Activated T-helper 1 cell treated with anti-CD3 and anti-CD28 coated beads, Interleukin-12 subunit alpha, Interleukin-12 subunit beta, Interleukin-2, Interleukin-4 antibody, amounts not matched to agents 30 ng/mL and 10 ng/mL and 1 ng/mL, durations not matched to agents 14 hours and 24 hours and 36 hours (primary cell): ENCODE measurements at places on chromosomes 16 and 17.
A peak's percentile ranks its signal among the peaks of the same experiment; 100 is the strongest.

DNA sequence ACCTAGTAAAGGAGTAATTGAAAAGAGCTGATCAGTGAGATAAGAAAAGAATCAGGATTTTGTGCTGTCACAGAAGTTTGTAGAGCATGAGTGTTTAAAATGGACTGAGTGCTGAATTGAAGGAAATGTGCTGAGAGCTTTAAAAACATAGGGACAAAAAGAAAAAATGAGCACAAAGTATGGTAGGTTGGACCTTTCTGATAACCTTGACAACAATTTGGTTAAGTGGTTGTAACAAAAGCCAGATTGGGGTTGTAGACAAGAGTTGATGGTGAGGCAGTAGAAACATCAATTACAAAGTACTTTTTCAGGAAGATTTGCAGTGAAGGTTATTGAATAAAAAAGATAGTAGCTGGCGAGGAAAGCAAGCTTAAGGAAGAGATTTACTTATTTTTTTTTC, 674.7 kb upstream of the KIF2B start:
- DNase-seq: no peak

- DNase-seq: peak; percentile 46
Measured at GRCh38 chr17:82648742-82649331, 593 bp upstream of the WDR45B start.

- no peak for DNase-seq
Measured at GRCh38 chr17:32828822-32829221, 48.1 kb downstream of the MYO1D start.

GRCh38 chr16:56871172-56871593, 6.2 kb downstream of the SLC12A3 start:
- no peak for DNase-seq

DNA sequence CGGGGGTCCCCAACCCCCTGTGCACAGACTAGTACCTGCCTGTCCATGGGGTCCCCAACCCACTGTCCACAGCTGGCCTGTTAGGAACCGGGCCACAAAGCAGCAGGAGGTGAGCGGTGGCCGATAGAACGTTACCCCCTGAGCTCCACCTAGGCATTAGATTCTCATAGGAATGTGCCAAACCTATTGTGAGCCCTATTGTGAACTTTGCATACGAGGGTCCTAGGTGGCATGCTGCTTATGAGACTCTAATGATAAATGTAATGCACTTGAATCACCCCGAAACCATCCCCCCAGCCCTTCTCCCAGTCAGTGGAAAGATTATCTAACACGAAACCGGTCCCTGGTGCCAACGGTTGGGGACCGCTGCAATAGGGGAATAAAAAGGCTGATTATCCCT, 1.5 kb downstream of the REXO5 start:
- no peak for DNase-seq

- DNase-seq: no peak
Measured at GRCh38 chr17:46074540-46074939, 75.5 kb downstream of the STH start.

DNA sequence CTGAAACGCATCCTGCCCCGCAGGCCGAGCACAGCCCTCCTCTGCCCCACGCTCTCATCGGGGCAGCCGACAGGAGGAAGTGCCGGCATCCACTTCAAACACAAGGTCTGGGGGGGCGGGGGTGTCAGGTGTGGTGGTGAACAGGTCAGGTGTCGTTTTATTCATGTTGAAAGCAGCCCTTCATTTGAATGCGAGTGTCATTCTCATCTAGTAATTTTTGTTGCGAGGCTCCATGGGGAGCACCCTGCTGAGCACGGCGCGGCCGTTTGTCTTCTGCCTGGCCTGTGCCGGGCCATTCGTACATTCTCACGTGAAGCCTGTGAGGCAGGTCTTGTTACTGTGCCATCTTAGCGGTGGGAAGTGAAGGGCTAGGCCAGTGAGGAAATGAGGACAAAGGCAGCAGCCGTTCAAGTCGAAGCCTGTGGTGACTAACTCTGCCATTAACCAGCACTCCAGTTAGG, 1.9 kb downstream of the ACSF3 start:
- no peak for DNase-seq

GRCh38 chr17:32348483-32348800, 1.5 kb upstream of the ZNF207 start:
- no peak for DNase-seq

DNA sequence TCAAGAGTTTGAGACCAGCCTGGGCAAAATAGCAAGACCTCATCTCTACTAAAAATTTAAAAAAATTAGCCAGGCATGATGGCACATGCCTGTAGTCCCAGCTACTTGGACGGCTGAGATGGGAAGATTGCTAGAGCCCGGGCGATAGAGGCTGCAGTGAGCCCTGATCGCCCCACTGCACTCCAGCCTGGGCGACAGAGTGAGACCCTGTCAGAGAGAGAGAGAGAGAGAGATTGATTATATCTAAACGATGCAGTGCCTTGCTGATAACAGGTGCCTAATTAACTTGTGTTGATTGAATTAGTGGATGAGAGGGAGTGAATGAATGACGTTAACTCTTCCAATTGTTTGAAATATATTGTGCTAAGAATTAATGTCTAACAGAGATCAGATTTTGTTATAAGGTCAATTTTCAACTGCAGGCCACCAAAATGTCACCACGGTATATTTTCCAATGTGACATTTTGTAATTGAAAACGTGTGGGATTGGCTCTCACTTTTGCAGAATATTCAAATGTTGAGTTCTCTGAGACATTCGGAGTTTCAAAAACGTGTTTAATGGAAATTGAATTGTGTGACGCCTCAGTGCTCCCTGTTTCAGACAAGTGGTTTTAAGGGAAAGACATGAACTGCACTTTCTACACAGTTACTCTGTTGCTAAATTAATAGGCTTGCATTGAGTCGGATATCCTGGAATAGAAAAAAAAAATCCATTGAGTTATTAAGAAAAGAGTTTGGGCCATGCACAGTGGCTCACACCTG, 53.6 kb downstream of the ABAT start:
- DNase-seq: no peak

DNA sequence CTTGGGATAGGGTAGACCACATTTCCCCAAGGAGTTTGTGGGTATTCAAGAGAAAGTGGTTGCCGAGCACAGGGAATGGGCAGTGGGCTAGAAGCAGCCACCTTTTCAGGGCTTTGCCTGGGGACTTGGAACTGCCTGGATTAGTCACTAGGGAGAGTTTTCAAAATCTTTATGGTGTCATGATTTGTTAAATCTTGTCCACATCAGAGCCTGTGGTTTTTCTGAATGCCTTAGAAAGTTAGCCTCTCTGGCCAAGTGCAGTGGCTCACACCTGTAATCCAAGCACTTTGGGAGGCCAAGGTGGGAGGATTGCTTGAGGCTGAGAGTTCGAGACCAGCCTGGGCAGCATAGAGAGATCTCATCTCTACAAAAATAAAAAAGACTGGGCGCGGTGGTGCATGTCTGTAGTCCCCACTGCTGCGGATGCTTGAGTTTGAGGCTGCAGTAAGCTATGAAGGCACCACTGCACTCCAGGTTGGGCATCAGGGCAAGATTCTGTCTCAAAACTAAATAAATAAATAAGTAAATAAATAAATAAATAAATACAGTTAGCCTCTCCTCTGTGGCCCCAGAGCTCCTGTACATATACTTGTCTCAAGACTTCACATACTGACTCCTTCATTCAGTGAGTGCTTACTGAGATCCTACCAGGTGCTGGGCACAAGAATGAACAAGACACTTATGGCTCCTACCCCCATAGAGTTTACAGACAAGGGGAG, 76.3 kb upstream of the HNF1B start:
- no peak for DNase-seq

- DNase-seq: no peak
Measured at GRCh38 chr17:33560165-33560564, 267.1 kb upstream of the ASIC2 start.

DNA sequence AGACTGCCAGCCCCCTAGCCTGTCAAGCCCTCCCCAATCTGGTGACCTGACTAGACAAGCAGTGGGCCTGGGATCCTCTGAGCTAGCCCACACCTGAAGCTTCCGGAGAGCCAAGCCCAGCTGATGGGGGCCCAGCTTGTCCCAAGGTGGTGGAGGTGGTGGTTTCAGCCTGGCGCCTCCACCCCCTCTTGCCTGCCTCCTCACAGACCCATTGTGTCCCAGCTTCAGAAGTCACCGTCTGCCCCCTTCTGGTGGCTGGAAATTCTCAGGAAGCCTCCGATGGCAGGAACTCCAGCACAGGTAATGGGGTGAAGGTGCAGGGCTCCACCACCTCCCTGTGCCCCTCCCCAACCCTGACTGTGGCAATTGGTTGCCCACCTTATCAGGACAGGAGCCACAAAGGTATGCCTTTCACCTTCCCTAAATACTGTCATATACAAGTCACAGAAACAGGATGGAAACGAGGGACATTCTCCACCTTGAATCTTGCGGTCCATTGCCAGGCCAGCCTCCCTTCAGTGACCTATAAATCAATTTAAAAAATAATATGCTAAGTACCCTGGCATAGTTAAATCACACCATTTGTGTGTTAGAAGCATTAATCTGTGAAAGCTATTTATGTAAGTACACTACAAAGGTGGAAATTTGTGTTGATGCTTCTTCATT, 66.0 kb upstream of the ZNF423 start:
- no peak for DNase-seq

- no peak for DNase-seq
Measured at GRCh38 chr16:49605536-49606254, 232.1 kb downstream of the C16orf78 start.

- DNase-seq: no peak
Measured at GRCh38 chr16:21664801-21665492, 1.2 kb downstream of the OTOA start.

DNA sequence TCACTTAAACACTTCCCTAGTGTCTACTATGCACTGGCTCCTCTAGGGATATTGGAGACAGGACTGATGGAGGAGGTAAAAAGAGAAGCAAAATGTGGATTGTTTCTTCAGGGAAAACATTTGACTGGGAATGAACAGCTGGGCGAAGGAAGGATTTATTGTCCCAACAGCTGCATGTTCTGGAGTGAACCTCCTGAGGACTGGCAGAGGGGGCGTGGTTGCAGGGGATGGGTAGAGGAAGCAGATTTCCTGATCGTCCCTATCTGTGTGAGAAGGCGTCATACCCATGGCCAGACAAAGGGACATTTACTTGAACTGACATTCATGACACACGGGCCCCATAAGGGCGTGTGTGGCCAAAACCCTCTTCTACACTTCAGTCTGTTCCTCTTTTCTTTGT, 321.5 kb downstream of the MAP2K4 start:
- no peak for DNase-seq

DNA sequence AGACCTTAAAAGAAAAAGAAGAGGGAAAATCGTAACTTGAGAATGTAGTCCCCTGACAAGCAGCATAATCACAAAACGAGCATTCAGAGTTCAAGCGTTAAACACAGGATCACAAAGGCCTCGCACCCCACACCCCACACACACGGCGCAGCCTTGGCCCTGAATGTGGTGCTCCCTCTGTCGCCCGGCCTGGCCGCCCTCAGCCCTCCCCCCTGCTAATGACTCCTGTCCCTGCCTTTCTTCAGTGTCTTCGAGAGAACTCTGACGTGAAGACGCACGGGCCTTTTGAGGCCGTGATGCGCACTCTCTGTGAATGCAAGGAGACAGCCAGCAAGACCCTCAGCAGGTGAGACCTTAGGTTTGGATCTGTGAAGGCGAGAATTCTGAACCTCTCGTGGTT, 47.5 kb upstream of the ENDOV start:
- no peak for DNase-seq

DNA sequence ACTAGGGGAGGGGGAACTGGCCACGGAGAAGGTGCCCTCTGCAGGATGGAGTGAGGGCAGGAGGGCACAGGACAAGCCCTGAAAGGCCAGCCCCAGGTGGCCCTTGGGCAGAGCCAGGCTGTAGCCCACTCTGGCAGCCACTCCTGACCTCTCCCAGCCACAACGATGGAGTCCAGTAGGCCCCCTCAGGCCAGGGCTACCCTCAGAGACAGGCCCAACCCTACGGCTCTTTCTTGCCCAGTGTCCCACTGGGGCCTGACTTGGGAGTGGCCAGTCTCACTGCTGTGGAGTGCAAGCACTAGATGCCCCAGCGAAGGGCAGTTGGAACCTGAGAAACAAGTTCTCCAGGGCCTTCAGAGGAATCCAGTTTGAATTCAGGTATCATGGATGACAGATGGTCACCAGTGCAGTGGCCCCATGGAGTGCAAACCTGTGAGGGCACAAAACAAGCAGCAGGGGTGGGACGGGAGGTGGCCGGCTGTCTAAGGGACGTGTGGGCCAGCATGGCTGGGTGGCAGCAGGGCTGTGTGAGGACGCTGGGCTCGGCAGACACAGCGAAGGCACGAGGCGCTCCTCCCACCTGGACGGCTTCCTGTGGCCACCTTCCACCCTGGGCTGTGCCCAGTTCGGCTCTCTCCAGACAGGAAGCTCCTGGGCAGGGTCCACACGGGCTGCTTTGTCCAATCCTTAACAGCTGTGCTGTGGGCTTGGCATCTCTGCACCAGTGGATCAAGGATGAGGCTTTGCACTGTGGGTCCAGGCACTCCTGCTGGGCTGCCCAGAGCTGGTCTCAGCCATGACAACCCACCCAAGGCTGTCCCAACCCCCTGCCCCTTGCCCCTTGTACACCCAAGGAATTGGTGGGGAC, 72.1 kb downstream of the AMFR start:
- no peak for DNase-seq

DNA sequence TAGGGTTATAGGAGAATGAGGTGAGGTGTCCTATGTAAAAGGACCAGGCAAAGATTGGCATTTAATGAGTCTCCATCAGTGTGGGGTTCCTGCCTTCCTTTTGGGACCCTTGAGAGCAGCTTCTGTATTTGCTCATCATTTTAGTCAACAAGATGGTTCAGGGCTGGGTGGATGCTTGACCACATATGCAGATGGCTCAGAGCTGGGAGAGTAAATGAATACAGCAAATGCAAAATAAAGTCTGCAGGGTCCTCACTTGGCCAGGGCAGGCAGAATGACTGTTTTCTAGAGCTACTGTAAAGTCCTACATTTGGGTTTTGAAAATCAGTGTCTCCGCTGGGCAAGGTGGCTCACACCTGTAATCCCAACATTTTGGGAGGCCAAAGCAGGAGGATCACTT, 57.2 kb upstream of the ETV4 start:
- DNase-seq: no peak

DNA sequence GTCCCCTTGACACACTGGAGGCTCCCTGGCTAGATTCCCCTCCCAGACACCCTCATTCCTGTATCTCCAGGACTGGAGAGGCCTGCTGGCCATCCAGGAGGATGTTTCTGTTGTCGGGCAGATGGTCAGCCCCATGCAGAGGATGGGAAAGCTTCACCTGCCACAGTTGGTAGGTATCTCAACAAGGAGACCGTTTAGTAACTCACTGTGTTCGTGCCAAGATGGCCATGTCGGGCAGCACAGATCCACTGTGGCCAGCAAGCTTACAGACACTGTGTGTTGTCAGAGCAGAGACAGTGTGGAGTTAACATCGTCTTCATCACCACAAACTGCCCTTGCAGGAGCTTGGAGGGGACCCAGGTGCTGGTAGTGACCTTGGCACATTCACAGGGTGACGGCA, 390.9 kb downstream of the SEC14L1 start:
- DNase-seq: no peak

- DNase-seq: no peak
Measured at GRCh38 chr17:17576772-17577234, 14.7 kb downstream of the PEMT start.

GRCh38 chr17:57905875-57906455, 49.2 kb downstream of the CUEDC1 start:
- no peak for DNase-seq

GRCh38 chr16:55828680-55829079, 4.2 kb downstream of the CES1 start:
- no peak for DNase-seq

- no peak for DNase-seq
Measured at GRCh38 chr17:77880711-77881450, 77.6 kb upstream of the TNRC6C start.

- DNase-seq: no peak
Measured at GRCh38 chr17:79338604-79339003, 264.0 kb downstream of the ENGASE start.
